RWPE1 (cell line): ENCODE measurements at places on chromosomes 3 and 15.

GRCh38 chr3:196117809-196118208 is 35.9 kb upstream of the TFRC start:
- no peak for DNase-seq

DNA sequence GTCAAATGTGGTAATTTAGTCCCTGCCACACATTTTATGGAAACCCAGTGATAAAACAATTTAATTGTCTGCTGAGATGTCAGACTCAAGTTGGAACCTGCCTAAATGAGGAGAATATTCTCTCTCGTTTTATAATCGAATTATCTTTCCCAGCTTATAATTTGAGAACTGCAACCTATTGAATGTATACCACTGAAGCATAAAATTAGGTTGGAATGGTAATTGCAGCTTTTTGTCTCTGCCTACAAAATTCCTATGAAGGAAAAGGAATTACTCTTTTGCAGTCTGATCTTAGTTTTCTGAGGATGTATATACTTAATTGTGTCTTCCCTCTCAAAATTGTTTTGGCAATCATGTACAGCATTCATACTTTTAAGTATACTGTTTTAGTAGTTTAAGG is 28.9 kb downstream of the RAD51 start:
- no peak for DNase-seq

DNA sequence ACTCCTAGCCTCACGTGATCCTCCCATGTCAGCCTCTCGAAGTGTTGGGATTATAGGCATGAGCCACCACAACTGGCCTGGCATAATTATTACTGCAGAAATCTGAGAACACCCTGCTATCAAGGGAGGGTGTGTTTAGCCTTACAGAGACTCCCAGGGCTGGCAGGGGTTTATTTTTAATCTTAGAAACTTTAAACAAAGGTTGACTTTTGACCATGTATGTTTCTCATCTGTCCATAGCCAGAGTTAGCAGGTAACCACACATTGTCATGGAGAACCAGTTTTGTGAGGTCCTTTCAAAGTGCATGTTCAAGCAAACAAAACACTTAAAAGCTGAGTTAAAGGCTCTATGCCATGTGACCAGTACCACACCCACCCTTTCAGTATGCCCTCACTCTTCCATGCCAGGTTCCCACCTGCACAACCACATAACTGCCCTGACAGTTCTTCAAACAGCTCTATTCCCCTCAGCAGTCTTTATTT is 11.1 kb downstream of the SIAH2 start:
- no peak for DNase-seq

DNA sequence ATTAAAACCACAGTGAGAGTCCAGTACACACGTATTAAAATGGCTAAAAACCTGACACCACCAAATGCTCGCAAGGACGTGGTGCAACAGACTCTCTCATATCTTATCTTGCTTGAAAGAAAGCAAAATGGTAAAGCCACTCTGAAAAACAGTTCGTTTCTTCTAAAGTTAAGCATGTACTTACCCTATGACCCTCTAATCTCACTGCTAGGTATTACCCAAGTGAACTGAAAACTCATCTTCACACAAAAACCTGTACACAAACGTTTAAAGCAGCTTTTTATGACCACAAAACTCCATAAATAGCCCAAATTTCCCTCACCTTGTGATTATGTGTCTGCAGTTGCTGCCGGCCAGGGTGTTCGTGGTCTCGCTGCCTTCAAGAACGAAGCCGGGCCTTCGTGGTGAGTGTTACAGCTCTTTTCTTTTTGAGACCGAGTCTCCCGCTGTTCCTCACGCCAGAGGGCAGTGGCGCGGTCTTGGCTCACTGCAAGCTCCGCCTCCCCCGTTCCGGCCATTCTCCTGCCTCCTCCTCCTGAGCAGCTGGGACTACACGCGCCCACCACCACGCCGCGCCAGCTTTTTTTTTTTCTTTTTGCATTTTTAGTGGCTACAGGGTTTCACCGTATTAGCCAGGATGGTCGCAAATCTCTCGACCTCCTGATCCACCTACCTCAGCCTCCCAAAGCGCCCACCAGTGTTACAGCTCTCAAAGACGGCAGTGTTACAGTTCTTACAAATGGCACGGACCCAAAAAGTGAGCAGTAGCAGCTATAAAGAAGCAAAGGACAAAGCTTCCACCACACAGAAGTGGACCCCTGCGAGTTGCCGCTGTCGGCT is 165.4 kb downstream of the TJP1 start:
- peak; percentile 46 for DNase-seq

- DNase-seq = no peak
These were observed 1.2 kb downstream of the CRABP1 start for GRCh38 chr15:78341057-78341987.

- DNase-seq = no peak
These were observed 55.1 kb upstream of the ATOSA start for GRCh38 chr15:52734329-52734728.

GRCh38 chr15:28269097-28269496 is 52.9 kb downstream of the HERC2 start:
- DNase-seq = no peak

GRCh38 chr3:51621091-51621892 is 49.8 kb upstream of the TEX264 start:
- no peak for DNase-seq
